Spleen (tissue), 13 donors: ENCODE measurements at places on chromosomes 4 and X. TPM values are rescaled to one million over a fixed set of nuclear protein-coding genes. Genes with fewer than 3 reads are reported as not detected.

GRCh38 chr4:127151941-127152340 is 480.8 kb upstream of the INTU start:
- H3K4me3 ChIP-seq = no peak overlapping the region
- H3K4me1 ChIP-seq = no peaks in the 10 kb centered on the region
- H3K27me3 ChIP-seq = no peaks in the 10 kb centered on the region
- H3K27ac ChIP-seq = no peak overlapping the region

DNA sequence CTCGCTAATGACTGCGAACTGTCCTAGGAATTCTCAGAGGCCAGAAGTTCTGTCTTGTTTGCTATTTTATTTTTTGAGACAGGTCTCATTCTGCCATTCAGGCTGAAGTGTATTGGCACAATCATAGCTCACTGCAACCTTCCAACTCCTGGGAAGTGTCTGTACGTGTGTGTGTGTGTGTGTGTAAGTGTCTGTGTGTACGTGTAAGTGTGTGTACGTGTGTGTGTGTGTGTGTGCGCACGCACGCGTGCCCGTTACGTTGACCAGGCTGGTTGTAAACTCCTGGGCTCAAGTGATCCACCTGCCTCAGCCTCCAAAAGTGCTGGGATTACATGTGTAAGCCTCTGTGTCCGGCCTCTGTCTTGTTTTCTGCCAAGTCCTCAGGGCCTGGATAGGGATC is 10.4 kb upstream of the CDK16 start:
- H3K4me3 ChIP-seq = no peak overlapping the region
- H3K4me1 ChIP-seq = no peaks in the 10 kb centered on the region

The RASGEF1B gene
- 11.9 TPM for polyA plus RNA-seq

The TLR7 gene
- polyA plus RNA-seq = 2.9 TPM

The PSAPL1 gene
- polyA plus RNA-seq = not detected

GRCh38 chr4:81314196-81314896 is 99.3 kb upstream of the PRKG2 start:
- no peaks in the 10 kb centered on the region for H3K27me3 ChIP-seq
- no peak overlapping the region for H3K4me3 ChIP-seq
- no peaks in the 10 kb centered on the region for H3K36me3 ChIP-seq
- no peaks in the 10 kb centered on the region for H3K4me1 ChIP-seq
- DNase-seq = no peak

The RNF150 gene
- polyA plus RNA-seq = 1.4 TPM

DNA sequence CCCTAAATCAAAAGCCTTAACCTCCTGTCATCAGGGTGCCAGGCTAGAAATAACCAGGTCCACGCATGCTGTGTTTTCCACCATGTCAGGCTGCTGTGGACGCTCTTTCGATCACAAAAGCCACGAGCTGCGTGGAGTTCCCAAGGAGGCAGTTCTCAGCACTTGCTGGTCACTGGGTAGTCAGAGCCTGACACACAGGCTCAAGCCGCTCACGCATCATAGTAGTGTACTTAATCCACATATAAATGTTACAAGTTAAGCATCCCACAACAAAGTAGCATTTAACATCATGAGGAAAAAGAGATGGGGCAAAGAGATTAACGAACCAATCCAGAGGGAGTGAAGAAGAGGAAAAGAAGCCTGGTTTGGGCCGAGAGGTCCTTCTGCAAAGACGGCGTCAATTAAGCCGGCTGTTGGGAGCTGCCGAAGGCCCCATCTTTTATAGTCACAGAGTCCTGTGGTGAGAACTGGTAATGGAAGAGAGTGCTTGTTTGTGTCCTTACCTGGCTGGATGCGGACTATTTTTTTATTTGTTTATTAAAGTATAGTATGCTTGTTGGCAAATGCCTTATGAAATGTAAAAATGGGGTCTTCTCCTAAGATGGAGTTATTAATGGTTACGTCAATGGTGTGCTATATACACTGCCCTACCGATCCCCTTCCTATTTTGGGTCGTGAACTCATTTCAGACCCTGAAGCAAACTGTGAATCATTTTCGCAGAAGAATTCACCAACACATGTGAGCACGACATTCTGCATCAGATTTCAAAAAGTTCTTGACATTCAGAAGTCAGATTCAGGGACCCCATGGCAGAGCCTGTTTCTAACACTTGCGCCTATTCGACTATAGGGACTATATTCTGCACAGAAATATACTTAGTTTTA is 675 bp downstream of the PRIMPOL start:
- H3K27ac ChIP-seq = peak overlapping the region; percentile 98
- peaks cover 25% of the 10 kb centered on the region for H3K36me3 ChIP-seq
- no peak for DNase-seq
- H3K4me1 ChIP-seq = peaks cover 43% of the 10 kb centered on the region
- peak overlapping the region; percentile 83 for H3K4me3 ChIP-seq

The NLGN3 gene
- polyA plus RNA-seq = 0.14 TPM

DNA sequence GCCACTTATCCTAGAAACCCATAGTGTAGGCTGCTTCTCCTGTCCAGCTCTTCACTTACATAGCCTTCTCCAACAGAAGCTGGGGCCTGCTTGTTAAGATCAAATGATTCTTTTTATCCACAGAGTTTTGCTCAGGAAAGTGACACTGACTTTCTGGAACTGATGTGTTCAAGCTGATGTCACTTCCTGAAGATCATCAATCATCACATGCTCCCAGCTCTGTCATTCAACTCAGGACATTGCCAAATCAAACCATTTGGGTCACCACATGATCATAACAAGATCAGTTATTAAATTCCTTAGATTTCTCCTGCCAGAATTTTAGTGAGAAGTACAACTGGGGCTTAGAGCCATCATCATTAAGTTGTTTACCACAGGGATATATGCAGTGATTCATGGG is 39.4 kb downstream of the GLRA3 start:
- DNase-seq = no peak
- H3K36me3 ChIP-seq = no peaks in the 10 kb centered on the region
- H3K27me3 ChIP-seq = no peaks in the 10 kb centered on the region
- no peak overlapping the region for H3K4me3 ChIP-seq
- no peaks in the 10 kb centered on the region for H3K4me1 ChIP-seq
- H3K27ac ChIP-seq = no peak overlapping the region

The FAM241A gene
- 1.7 TPM for polyA plus RNA-seq

- peaks cover 92% of the 10 kb centered on the region for H3K4me1 ChIP-seq
- H3K27me3 ChIP-seq = no peaks in the 10 kb centered on the region
- H3K27ac ChIP-seq = peak overlapping the region; percentile 96
- H3K4me3 ChIP-seq = no peak overlapping the region
- no peaks in the 10 kb centered on the region for H3K36me3 ChIP-seq
Measured at GRCh38 chr4:184810720-184811119, 15.0 kb downstream of the ACSL1 start.

The SPANXN3 gene
- not detected for polyA plus RNA-seq

DNA sequence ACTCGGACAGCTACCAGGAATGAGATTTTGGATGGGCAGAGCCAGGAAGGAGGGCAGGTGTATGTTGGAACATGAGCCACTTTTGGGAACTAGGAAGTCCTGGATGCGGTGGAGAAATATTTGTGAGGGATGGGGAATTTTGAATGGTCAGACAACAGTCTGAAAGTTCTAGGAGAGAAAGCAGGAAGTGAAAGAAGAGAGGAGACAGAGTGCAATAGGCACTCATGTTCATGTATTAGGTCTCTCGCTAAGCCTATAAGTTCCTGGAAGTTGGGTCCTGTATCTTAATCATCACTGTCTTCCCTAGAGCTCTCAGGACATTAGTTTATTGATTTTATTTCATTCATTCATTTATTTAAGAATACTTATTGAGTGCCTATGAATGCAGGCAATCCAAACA is 65.7 kb upstream of the CITED1 start:
- H3K4me3 ChIP-seq = no peak overlapping the region
- no peaks in the 10 kb centered on the region for H3K36me3 ChIP-seq
- no peaks in the 10 kb centered on the region for H3K4me1 ChIP-seq
- H3K27me3 ChIP-seq = no peaks in the 10 kb centered on the region
- H3K27ac ChIP-seq = no peak overlapping the region

- DNase-seq = no peak
- peaks cover 8% of the 10 kb centered on the region for H3K36me3 ChIP-seq
- no peaks in the 10 kb centered on the region for H3K4me1 ChIP-seq
- H3K4me3 ChIP-seq = no peak overlapping the region
- no peak overlapping the region for H3K27ac ChIP-seq
Measured at GRCh38 chr4:106338671-106339070, 22.3 kb downstream of the AIMP1 start.

The IL3RA gene
- 11.2 TPM for polyA plus RNA-seq

The CFAP299 gene
- polyA plus RNA-seq = 0.11 TPM

DNA sequence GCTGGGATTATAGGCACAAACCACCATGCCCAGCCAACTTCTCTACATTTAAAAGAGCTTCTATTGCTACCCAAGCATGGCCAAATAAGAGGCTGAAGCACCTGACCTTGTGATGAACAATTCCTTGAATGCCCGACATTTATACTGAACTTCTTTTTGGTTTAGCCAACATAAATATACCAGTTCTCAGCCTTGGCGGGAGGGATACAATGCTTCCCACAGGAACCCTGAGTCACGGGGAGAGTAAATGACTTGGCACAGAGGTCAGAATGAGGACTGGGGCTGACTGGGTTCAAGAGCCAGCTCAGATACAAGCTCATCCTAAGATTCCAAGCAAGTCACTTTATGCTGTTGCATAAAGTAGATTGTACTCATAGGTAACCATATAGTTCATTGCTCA is 6.1 kb downstream of the HOPX start:
- no peak overlapping the region for H3K4me3 ChIP-seq
- no peak for DNase-seq
- H3K27ac ChIP-seq = no peak overlapping the region
- H3K27me3 ChIP-seq = no peaks in the 10 kb centered on the region
- no peaks in the 10 kb centered on the region for H3K36me3 ChIP-seq

DNA sequence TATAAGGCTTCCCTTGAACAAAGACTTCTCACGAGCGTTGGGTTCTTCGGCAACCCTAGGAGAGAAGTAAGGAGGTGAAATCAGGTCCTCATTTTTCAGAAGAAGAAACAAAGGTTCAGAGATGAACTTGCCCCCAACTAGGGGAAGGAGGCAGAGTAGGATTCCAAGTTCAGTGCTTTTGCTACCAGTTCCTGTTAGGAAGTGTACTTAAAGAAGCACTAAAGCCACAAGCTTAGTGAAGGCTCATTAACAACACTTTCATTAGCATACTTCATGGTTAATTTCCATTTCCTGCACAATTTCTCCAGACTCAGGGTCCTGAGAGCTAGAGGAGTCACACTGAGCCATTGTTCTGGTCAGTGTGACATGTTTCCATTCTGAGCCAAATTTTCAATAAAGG is 52.1 kb downstream of the VSIG4 start:
- H3K4me1 ChIP-seq = no peaks in the 10 kb centered on the region
- H3K27me3 ChIP-seq = no peaks in the 10 kb centered on the region
- H3K36me3 ChIP-seq = no peaks in the 10 kb centered on the region
- H3K27ac ChIP-seq = peak overlapping the region; percentile 58

DNA sequence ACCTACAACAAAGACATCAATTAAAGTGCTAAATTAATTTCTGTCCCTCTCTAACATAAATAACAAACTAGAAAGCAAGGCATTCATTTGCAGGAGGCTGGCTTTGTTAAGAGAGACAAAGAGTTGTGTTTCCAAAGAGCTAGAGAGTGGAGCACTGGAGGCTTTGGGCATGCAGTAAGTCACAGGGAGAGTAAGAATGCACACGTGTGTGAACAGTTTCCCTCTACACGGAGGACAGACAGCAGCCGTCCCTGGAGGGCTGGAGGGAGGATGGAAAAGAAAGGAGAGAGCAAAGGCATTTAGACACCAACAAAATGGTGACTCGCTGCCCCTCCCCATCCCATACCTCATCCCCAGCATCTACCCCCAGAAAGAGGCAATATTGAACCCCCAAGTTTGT is 20.4 kb upstream of the DCHS2 start:
- no peak overlapping the region for H3K4me3 ChIP-seq
- no peak overlapping the region for H3K27ac ChIP-seq
- H3K36me3 ChIP-seq = no peaks in the 10 kb centered on the region
- no peak for DNase-seq
- H3K4me1 ChIP-seq = no peaks in the 10 kb centered on the region

The GPC4 gene
- polyA plus RNA-seq = 1.8 TPM

The FAAH2 gene
- 1.2 TPM for polyA plus RNA-seq

GRCh38 chr4:98739751-98740150 is 81.3 kb upstream of the TSPAN5 start:
- no peaks in the 10 kb centered on the region for H3K4me1 ChIP-seq
- H3K27me3 ChIP-seq = no peaks in the 10 kb centered on the region
- no peaks in the 10 kb centered on the region for H3K36me3 ChIP-seq
- H3K4me3 ChIP-seq = no peak overlapping the region
